Activated CD4-positive, alpha-beta T cell treated with anti-CD3 and anti-CD28 coated beads, Interleukin-2, amount 50 U/mL, for 4 hours (primary cell): ENCODE measurements at places on chromosomes 16 and 17.

DNA sequence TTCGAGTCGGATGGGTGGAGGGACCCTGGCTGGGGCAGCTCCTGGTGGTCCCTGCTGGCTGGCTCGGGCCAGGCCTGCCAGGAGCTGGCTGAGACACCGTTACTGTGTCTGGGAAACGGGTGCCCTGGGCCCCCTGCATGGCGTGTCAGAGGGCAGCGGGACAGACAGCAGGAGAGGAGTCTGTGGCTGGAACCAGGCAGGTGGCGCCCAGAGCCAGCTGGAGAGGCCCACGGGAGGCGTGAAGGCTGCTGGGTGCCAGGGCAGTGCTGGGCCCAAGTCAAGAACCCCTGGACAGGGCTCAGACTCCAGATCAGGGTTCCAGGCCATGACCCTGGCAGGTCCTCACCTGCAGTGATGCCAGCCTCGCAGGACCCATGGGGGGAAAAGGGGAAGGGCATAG, 16.6 kb downstream of the SOX8 start:
- no peak for DNase-seq

GRCh38 chr16:24344784-24345183, 88.6 kb downstream of the CACNG3 start:
- no peak for DNase-seq

DNA sequence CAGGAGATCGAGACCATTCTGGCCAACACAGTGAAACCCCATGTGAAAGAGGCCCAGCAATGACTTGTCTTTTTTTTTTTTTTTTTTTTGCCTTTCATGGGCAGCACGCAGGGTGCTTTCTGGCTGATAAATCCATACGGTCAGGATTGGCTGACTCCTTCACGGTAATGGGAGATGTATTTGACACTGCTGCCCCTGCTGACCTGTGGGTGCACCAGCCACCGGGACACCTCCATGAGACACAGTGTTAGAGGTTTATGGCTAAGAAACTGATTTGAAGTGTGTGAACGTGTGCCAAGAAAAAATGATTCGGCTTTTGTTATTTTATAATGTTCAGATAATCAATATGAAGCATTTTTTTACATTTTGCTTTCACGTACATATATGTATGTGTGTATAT, 48.4 kb downstream of the MAP2K6 start:
- no peak for DNase-seq

GRCh38 chr17:44310609-44311376, 2.4 kb downstream of the RUNDC3A start:
- no peak for DNase-seq

GRCh38 chr16:54633943-54634362, 296.7 kb upstream of the IRX5 start:
- no peak for DNase-seq

DNA sequence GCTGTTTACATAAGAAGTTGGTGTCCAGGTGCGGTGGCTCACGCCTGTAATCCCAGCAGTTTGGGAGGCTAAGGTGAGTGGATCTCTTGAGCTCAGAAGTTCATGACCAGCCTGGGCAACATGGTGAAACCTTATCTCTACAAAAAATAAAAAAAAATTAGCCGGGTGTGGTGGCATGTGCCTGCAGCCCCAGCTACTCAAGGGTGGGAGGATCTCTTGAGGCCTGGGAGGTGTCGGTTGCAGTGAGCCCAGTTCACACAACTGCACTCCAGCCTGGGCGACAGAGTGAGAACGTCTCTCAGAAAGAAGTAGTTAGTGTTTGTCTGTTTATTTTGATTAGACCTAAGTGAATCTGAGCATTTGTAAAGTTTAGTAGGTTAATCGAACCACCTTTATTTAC, 12.8 kb downstream of the DDX19A start:
- DNase-seq, result no peak

GRCh38 chr16:85479972-85480726, 133.0 kb upstream of the GSE1 start:
- no peak for DNase-seq

- DNase-seq, result no peak
Observed at GRCh38 chr16:26909623-26910022, 157.1 kb upstream of the C16orf82 start.

- no peak for DNase-seq
Observed at GRCh38 chr17:7667656-7668406, 17.1 kb downstream of the ATP1B2 start.
